ENCODE measurements at places on chromosomes 3 and 15.
A peak's percentile ranks its signal among the peaks of the same experiment; 100 is the strongest.

DNA sequence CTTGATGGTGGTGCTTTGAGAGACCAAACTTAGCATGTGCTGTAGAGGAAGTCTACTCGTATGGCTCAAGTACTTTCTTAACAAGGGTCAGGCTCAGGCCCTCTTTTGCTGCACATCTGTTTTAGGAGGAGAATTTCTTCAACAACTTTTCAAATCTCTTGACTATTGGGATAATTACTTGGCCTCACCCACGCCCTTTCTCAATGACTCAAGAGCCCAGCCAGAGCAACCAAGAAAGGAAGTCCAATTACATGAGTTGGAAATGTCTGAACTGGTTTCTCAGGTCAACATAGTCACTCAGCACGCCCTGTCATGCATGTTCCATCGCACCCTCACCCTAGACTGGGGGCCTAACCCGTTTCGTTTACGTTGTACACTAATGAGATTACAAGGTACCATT is 44.8 kb upstream of the UMPS start:
- no peak for DNase-seq

GRCh38 chr15:67595572-67595971 is 53.1 kb downstream of the MAP2K5 start:
- DNase-seq = no peak

GRCh38 chr15:88440021-88440420 is 27.2 kb downstream of the MRPL46 start:
- no peak for DNase-seq

DNA sequence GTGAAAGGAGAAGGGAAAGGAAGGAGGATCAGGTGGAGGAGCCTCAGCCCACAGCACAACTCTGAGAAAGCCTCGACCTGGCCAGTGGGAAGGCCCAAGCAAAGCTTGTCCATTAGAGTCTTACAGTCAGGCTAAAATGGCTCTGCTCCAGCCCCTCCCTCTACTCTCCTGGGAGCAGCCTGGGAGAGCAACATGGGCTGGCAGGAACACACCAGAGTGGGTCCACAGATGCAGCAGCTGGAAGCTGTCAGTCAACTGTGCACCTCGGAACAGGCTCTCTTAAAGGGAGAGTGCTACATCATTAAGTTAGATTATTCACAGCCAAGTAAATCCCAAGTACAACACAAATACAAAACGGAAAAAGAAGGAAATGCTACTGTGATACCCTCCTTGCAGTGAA is 98.0 kb upstream of the LIMD1 start:
- DNase-seq = no peak

DNA sequence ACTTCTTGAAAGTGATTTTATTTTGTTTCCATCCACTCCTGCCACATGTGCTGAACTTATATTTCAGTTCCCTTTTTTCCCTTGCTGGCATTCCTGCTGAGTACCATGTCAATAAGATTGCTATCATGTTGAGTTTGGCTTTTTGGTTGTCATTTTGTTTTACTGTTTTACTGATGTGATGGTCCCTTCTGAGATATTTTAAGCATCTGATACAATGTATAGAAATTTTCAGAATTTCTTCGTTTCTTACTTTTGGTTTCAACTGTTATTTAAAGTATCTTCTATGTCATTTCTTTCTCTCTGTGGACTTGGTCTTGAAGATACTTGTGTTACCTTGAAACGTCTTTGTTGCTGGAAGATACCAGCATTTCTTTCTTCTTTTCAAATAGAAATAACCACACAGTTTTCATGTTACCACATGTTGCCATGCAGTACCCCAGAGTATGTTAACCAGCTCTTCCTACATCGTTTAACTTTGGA is 14.1 kb downstream of the SIDT1 start:
- no peak for DNase-seq

DNA sequence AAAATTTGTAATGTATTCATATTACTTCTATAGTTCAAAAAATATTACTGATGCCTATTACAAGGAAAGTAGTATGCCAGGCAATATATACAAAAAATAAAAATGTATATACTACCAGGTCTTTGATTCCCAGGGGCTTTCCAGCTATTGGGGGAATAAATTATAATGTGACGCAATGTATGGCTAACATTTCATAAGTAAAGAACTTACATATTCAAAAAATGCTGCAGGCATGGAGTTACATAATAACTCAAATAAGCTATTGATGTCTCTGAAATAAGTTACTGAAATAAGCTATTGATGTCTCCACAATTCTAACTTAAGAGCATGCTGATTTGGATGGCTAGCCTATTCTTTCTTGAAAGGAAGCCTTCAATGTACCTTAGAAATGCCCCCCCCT is 30.2 kb downstream of the MCCC1 start:
- DNase-seq = no peak

- DNase-seq = no peak
These were observed 44.4 kb downstream of the AQP9 start for GRCh38 chr15:58182460-58183163.

GRCh38 chr3:130428871-130429712 is 83.6 kb downstream of the COL6A5 start:
- no peak for DNase-seq

DNA sequence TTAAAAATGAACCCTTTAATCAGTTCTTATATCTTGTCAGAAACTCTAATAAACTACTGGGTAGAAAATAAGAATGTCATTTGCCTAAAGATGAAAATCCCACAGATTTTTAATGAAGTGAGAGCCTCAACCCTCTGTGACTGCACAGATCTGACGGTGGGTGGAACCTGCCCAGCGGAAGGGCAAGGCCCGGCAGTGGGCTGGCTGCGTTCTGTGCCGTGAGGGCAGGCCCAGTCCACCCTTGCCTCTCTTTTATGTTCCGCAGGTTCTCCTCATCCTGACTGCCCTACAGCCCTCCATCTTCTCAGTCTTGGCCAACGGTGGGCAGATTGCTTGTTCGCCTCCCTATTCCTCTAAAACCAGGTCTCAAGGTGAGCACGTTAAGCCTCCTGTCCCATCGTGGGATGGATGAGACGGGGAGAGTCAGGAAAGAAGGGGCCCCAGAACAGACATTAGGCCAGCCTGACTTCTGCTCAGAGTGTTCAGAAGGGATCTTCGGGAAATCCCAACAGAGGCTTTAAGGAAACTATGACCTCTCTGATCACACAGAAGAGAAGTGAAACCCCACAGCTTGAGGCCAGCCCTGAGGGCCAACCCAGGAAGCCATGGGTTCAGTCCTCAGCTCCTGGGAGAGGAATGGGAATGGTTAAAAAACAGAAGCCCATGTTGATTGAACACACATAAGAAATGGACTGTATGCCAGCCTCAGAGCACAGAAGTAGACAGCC is 16.0 kb downstream of the SLC51A start:
- no peak for DNase-seq

GRCh38 chr15:33115191-33115861 is 79.2 kb downstream of the FMN1 start:
- DNase-seq = no peak

GRCh38 chr15:36793205-36793873 is 213.9 kb downstream of the CDIN1 start:
- no peak for DNase-seq

GRCh38 chr15:88019656-88020055 is 236.9 kb downstream of the NTRK3 start:
- no peak for DNase-seq

DNA sequence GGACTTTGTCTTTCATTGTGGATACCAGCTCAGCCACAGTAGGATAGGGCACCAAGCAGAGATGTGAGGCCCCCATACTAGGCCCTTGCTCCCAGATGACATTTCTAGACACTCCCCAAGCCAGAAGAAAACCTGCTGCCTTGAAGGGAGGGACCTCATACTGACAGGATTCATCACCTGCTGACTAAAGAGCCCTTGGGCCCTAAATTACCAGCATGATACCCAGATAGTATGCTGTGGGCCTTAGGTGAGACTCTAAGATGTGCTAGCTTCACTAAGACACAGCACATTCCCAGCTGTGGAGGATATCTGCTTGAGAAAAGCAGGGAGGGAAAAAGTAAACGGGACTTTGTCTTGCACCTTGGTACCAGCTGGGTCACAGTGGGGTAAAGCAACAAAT is 324.0 kb downstream of the TBL1XR1 start:
- DNase-seq = no peak

DNA sequence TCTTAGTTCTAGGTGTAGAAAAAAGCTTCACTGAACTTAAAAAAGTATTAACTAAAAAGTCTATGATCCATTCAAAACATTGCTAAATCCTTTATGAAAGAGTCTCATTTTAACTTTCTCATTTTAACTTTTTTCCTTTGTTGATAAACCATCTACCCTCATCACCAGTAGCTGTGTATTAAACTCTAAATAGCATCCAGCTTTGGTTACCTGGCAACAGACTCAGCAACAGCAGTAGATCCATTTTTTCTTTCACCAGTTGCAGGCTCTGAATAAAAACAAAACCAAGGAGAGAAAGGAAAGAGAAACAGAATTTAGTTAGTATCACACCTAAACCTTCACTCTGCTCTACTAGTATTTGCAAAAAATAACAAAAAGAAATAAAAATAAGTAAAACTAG is 51.6 kb downstream of the TP53BP1 start:
- DNase-seq = no peak

GRCh38 chr3:151439652-151440125 is 21.2 kb downstream of the IGSF10 start:
- DNase-seq = peak; percentile 11

DNA sequence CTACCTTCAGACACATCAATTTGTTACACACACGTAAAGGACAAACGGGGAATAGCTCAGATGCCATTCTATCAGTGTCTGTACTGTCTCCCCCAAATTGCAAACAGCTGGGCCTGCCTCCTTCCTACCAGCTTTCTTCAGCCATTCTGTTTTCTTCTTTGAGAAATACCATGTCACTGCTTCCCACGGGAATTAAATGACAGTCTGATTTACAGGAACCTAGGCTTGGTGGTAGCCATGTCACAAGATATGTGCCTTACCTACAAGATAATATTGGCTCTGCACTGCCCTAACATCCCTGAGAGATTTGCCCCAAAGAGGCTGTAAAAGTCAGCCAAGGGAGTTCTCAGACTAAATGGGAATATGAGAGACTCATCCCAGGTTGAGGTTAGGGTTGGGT is 308.3 kb downstream of the LRTM1 start:
- no peak for DNase-seq

GRCh38 chr15:66740802-66741201 is 38.8 kb downstream of the SMAD6 start:
- DNase-seq = peak; percentile 31

DNA sequence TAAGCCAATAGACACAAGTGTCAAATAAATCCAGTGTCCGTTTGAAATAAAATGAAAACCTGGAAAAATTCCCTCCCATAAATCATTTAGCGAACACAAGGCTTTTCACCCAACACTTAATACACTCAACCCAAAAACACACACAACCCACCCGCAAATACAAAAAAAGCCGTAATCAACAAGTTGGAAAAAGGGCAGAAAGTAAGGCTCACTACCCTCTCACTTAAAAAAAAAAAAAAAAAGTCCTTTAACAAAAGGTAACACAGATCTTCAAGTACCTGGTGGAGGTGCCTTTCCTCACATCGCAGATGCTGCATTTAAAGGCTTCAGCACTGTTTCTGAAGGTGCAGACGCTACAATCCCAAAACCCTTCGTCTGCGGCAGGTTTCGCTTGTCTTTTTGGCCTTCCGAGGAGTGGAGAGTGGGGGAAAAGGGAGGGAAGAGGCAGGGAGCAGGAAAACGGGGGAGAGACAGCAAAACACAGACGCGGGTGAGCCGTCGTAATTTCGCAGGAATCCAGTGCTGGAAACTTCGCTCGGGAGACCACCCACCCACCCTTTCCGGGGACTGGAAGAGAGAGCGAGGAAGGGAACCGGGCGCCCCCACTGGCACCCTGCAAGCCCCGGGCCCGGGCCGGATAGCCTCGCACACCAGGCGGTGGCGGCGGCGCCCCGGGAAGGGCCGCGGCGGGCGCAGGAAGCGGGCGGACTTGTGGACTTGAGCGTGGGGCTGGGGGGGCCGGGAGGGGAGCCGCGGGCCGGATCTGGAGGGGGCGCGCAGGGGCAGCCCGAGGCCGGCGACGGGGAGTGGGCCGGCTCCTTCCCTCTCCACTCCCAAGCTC is 401.8 kb downstream of the SHQ1 start:
- no peak for DNase-seq

DNA sequence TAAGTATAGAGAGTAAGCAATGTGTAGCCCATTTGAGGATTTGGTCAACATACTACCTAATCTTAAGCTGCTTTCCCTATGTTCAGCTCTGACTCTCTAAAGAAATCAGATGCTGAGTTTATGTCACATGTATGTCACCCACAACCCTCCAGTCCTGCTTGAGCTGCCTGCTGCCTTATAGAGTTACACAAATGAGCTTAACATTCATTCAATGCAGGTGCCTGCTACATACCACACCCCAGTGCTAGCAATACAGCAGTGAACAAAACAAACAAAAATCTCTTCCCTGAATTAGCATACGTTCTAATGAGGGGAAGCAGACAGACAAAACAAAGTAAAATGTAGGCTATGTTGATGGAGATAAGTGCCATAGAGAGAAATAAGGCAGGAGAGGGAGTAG is 93.0 kb downstream of the HHLA2 start:
- no peak for DNase-seq

DNA sequence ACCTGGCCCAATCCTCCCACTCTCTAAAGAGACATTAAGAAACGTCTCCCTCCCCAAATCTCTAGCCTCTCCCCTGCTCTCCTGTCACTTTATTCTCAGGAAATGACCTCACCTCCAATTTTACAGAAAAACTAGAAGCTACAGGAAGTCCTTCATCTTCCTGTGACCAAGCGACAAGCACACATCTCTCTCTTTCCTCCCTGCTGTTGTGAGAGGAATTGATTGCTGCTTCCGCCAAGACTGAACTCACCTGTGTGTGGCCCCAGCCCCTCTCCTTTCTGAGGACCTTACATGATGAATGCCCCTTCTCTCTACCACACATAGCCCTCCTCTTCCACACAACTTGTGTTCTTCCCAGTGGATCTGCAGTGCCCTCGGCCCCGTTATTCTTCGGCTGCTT is 18.2 kb downstream of the DNAJB8 start:
- no peak for DNase-seq

Data from T1000 (cell line).